Stimulated activated CD4-positive, alpha-beta T cell treated with anti-CD3 and anti-CD28 coated beads, Interleukin-12 subunit alpha, Interleukin-12 subunit beta, amount 100 ng/mL, for 4 hours (primary cell): ENCODE measurements at places on chromosomes 12 and 14.

DNA sequence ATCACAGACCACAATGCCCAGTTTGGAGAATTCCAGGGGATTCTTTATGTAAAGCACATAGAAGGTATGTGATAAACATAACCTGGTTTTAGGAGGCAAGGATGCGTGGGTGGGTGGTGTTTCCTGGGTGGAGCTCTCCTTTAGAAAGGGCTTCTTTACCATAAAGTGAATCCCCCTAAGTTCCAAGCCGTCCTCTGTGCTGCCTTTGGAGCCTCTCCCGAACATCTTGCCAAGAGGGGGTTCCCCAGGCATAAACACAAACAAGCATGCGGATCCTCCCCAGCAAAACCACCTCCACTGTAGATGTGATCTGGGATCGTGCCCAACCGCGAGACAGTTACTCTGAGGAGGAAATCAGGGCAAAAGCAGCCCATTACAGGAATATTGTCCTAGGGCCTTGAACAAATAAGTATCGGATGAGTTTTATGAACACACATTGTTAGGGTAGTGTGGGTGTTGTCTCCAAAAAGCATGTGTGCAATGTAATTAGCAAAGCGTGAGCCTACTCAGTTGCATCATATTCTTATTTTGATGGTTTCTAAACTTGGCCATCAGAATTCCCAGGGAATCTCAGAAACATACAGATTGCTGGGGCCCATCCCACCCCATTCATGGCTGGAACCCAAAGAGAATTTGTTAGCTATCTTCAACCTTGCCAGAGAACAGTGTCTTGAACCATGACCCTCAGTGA is 48.8 kb upstream of the CORO1C start:
- no peak for DNase-seq

GRCh38 chr14:33857650-33858049 is 93.2 kb downstream of the EGLN3 start:
- no peak for DNase-seq

DNA sequence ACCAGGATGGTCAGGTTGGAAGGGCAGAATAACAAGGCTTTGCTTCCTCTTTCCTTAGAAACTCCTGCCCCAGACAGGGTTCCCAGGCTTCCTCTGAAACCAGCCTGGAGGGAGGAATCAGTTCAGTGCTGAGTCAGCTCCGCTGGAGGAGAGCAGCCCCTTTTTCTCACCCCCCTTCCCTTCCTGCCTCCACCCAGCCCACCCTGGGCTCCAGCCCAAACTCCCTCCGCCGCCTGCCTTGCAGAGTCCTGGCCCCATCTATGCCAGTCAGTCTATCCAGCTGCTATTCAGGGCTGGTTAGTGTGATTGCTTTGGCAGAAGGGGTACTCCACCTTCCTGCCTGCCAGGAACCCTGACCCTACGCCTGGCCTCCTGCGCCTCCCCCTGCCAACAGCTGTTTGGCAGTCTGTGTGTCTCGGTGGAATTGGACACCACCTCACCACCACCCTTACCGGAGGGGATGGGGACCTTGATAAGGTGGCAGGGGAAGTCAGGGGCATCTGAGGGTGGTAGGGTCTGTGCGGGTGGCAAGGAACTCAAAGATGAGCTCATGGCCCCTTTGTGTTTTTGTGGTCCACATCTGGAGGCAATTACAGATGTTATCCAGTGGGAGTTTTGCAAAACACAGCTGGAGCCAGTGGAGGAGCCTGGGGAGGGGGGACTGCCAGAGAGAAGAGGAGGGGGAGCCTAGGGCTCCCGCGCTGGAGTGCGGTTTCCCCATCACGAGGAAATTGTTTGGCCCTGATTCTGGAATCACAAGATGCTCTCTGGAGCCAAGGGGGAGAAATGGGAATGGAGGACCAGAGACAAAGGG is 12.2 kb downstream of the MMP14 start:
- DNase-seq, result no peak

DNA sequence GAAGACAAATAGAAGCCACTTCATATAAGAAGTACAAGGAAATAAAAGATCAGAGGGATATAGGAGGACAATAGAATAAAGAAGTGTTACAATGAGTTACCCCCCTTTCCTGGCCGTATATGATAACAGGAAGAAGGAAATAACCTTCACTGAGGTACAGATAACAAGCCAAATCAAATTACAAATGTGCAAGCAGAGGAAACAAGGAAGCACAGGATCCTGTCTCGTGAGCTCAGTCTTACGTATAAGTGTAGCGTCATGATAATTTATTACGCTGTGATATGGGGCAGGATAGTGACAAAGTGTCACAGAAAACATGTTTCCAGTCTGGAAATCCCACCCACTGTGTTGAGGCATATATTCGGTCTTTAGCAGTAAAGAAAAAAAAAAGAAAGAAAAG is 26.5 kb downstream of the CRACR2A start:
- no peak for DNase-seq

- no peak for DNase-seq
These were observed 86.5 kb upstream of the CDKN3 start for GRCh38 chr14:54310151-54310850.

GRCh38 chr14:75513911-75514672 is 8.2 kb upstream of the BATF start:
- no peak for DNase-seq

DNA sequence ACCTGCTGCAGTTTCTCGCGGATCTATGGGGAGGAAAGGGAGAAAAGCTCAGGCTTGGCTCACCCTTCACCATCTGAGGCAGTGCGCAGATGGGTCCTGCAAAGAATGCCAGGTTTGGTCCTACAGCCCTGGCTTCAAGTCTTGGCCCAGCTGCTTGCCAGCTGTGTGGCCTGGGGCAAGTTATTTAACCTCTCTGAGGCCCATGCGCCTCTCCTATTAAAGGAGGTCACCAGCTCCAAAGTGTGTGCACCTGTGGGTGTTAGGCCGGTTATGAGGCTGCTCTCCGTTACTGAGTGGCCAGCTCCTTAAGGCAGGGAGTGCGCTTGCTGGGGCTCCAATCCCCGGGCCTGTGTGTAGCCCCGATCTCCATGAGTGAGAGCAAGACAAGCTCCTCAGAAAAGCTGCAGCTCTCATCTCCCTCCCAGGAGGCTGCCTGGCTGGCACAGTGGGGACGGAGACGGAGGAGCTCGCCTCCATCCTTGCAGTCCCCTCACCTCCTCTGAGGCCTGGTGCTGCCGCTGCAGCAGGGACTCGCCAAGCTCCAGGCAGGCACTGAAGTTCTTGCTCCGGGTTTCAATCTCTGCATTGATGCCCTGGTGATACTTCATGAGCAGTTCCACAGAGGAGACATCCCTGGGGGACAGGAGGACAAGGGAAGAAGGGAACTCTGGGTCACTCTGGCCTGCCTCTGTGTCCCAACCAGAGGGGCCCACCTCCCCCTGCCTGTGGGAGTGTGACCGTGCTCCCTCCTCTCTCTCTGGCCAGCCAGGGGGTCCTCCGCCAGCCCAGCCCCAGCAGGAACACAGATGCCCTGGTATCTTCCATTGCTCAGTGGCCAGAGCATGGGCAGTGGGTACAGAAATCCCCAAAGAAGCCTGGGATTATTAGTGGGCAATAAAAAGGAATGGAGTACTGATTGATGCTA is 65.1 kb downstream of the PLEKHG3 start:
- DNase-seq, result no peak

DNA sequence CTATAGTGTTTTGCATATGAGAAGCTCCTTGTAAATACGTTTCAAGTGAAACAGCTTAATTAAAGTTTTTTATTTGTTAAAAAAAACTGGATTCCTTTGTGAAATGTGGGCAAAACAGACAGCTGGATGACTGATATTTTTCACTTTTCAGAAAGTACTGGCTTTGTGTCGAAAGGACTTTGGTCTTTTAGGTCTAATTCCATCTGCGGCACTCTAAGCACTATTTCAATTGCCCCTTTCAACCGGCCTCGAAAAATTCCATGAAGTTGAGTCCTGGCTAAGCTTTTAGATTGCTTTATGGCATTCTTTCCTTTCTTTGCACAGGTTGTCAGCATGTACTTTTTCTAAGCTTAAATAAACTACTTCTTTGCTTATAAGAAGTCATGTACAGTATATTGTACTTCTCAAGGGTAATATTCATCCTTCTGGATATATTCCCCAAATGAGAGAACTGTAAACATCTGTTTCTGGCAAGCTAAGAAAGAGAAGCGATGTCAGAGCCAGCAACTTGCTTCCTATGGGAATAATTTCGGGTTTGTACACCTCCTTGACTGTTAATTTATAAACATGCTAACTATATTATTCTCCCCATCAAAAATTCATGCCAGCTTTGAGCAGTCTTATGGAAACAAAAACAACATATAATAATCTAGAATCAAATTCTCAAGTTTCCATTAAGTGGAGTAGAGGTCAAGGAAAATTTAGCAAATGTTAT is 611.3 kb downstream of the ETNK1 start:
- no peak for DNase-seq

- DNase-seq, result no peak
These were observed 3.5 kb upstream of the KCNK10 start for GRCh38 chr14:88326352-88327103.

- no peak for DNase-seq
These were observed 74.8 kb downstream of the ARL6IP4 start for GRCh38 chr12:123055281-123055766.

GRCh38 chr12:13007496-13008233 is 7.6 kb upstream of the HEBP1 start:
- no peak for DNase-seq

GRCh38 chr12:9149372-9149771 is 33.7 kb upstream of the A2M start:
- no peak for DNase-seq

GRCh38 chr12:89844539-89844938 is 135.9 kb upstream of the ATP2B1 start:
- no peak for DNase-seq

GRCh38 chr14:23115918-23116317 is 3.1 kb downstream of the CEBPE start:
- DNase-seq, result no peak

DNA sequence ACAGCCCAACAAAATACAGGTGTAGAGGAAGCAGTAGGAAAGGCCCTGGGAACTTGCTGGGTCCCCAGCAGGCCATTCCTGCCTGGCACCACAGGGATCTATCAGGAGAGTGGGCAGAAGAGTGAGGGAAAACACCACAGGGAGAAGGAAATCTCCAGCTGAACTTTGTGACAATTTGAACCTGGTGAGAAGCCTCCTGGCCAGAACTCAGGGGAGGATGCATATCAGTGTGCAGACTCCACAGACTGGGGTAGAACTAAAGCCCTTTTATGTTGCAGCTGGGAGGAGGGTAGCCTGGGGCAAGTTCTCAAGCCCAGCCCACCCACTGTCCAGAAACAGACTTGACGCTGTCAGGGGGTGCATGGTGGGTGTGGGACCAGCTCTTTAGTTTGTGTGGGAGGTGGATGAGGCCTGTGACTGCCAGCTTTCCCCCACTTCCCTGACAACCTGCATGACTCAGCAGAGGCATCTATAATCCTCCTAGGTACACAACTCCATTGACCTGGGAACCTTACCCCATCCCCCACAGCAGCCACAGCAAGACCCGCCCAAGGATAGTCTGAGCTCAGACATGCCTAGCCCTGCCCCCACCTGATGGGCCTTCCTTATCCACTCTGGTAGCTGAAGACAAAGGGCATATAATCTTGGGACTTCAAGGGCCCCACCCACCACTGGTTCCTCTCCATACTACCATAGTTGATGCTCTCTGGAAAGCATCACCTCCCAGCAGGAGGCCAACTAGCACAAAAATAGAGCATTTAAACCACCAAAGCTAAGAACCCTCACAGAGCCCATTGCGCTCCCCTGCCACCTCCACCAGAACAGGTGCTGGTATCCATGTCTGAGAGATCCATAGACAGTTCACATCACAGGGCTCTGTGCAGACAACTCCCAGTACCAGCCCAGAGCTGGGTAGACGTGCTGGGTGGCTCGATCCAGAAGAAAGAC is 28.9 kb downstream of the PNN start:
- no peak for DNase-seq

DNA sequence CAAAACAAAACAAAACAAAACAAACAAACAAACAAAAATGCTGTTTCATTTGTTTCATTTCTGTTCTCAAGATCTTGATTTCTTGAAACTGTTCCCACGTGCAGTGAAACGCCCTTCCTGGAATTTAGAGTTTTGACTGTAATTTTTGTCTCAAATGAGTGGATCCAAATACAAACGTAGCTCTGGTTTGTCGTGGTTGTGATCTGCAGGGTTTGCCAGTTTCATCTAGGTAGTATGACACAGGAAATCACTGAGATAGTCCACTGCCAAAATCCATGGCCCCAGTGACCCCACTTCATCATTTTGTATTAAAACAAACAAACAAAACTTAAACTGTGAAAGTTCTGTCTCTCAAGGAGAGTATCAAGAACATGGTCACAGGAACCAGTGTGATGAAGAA is 838.6 kb downstream of the BCL11B start:
- DNase-seq, result no peak

DNA sequence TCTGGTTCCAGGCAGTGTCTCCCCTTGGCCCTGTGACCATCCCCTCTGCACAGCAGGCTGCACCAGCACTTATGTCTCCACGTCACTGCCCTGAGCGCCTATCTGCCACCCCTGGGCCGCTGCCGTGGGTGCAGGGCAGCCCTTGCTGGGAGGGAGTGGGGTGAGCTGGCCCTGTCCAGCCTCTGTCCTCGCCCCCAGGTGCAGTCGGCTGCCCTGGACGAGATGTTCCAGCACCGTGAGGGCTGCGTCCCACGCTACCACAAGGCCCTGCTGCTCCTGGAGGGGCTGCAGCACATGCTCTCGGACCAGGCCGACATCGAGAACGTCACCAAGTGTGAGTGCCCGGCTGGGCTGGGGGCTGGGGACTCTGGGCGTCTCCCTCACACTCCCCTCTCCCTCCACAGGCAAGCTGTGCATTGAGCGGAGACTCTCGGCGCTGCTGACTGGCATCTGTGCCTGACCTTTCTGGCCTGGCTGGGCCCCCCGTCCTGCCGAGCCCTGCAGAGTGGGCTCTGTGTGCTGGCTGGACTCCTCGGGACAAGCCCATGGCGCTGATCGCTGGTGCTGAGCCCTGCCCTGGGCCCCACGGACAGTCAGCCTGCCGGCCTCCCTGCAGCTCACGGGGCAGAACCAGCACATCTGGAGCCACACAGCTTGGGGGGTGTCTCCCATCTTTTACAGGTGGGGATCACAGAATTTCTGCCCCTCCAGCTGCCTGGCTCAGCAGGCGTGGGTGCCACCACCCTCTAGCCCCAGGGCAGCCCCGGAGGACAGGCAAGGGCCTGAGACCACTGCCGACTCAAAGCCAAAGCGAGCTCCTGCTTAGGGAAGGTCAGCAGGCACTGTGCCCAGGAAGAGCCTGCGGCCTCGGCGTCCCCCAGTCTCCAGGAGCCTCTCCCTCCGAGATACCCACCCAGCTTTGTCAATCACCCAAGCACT is 7.9 kb upstream of the PUS1 start:
- no peak for DNase-seq
